H54 (cell line): ENCODE measurements at places on chromosomes 3 and 15.

DNA sequence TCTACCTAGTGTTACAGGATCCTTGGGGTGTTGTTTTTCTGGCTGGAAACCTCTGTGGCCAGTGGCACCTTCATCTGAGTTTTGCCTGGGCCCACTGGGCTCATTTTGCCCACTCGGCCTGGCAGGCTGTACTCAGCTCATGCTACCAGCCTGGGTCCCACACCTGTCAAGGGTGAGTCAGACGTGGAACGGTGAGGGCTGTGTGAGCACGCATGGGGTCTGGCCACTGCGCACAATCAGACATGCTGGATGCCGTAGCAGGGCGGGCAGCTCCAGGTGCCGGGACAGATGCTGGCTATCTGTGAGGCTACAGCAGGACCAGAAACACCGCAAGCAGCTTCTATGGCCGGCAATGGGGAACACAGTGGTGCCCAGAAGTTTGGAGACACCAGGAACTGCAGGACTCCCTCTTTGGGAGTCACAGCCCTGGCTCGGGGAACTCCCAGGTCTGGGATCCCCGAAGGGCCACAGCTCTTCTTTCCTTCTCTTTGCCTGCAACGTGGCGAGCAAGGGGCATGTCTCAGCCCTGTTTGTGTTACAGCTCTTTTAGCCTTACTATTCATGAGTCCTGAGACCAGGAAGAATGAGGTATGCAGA is 35.9 kb upstream of the DNAJC13 start:
- no peak for DNase-seq

- DNase-seq = no peak
Measured at GRCh38 chr3:30471066-30471465, 135.3 kb upstream of the TGFBR2 start.

GRCh38 chr3:115092220-115092791 is 54.8 kb downstream of the ZBTB20 start:
- no peak for DNase-seq

DNA sequence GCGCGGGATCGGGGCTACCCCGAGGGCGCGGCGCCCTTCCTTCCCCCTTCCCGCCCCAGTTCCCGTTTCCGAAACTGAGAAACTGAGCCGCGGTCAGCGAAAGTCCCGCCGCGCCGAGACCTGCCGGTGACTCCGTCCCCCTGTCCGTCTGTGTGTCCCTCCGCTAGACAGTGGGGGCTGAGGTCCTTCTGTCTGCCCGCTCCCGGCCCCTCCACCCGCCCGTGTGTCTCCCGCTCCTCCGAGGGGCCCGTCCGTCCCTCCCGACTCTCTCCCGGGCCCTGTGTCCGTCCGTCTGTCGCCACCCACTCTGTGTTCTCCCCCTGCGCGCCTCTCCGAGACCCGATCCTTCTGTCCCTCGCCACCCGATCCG is 426 bp downstream of the PRKCD start:
- DNase-seq = no peak

- no peak for DNase-seq
Measured at GRCh38 chr3:188829130-188829529, 342.6 kb upstream of the TPRG1 start.
